ENCODE measurements at places on chromosomes 5 and 9.

DNA sequence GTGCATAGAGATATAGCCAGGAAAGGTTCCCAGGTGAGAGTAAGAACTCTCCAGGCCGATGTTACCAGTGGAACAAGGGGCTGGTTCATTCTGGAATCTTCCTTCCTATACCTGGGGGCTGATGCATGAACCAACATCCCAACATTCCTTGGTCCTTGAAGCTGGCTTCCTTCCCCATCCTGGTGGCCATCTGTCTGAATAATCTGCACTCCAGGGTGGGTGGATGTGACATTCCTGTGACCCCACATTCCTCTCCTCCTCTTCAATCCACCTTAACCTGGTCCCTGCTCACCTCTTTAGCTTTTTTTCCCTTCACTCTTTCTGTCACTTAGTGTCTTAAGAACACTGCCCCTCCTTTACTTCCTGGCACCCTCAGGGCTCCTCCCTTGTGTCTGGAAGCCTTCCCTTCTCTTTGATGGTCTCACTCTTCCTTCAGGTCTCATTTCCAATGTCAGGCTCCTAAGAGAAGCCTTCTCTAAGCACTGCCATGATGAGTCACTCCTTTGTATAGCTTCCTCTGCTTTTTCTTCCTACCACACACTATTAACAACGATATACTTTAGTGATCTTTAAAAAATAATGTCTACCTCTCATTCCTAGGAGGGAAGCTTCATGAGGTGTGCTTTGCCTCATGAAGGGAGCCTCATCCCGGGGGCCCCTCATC is 80.3 kb downstream of the BOD1 start:
- DNase-seq = no peak

DNA sequence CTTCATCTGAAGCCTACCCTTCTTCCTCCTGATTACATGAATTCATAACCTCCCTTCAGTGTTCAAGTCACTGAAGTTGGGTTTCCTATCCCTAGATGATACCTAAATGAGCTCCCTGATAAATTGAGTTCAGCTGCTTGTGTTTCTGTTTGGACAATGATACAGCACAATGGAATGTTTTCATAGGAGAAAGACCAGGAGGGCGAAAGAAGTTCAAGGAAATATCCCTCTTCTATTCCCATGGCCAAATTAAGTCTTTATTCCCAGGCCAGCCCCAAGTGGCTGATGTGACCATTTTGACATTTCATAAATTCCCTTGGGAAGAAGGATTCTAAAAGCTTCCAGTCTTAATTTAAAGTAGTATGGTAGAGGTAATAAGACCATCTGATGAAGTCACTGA is 555.8 kb upstream of the CLINT1 start:
- DNase-seq = no peak

GRCh38 chr5:2738156-2738699 is 13.2 kb downstream of the IRX2 start:
- no peak for DNase-seq

DNA sequence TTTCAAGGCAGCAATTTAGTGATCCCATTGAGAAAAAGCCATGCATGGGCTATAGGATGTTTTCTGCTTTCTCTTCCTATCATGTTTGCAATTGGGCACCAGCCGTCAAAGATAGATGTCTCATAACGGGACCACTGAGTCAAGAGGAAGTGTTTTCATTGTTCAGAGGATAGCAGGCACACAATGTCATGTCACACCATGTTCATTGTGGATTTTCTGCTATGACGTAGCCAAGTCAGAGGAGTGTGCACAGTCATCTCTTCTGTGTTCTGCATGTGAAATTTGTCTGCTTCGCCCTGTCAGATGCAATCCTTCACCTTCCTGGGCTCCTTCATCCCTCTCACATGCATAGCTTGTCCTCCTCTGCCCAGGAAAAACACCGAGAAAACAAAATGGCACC is 106.0 kb downstream of the CD180 start:
- DNase-seq = no peak

DNA sequence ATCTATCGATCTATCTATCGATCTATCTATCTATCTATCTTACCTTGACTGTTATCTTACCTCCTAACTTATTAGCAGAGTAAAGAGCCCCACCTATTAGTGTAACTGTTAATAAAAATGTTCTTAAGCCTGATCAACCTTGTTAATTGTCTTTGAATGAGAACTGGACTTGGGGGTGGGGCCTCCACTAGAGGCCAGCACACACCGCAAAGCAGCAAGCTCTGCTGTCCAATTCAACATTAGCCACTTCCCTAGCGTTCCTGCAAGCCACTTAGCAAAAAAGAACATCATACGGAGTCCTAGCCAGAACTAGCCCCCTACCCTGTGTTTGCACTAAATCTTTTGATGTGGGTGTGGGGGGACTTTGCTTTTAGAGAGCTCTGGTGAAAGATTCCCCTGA is 515.8 kb downstream of the KDM4C start:
- no peak for DNase-seq

GRCh38 chr9:4596165-4596922 is 65.8 kb upstream of the PLPP6 start:
- DNase-seq = peak; percentile 69

DNA sequence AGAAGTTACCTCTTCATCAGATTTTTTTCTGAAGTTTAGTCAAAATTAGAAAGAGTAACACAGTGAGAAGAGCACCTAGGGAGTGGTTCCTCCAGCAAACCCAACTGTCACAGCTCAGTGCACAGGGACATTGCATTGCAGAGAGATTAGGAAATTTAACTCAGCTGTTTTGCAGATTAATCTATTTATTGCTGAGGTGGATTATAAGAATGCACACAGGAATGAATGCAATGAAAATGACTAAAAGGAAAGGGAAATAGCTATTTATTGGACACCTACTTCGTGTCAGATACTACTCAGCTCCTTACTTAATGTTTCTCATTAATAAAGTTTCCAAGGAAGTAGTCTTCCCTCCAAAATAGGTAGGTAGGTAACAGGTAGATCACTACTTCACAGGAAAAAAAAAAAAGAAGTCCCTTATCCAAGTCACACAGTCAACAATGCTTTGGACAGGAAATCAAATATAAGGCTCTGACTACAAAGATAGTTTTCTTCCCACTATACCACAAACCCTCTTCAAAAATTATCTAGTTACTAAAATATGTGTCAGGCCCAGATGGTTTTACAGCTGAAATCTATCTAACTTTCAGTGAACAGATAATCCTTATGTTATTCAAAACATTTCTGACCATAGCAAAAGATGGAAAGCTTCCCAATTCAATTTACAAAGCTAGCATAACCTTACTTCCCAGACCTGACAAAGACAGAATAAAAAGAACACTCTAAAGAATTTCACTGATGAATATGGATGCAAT is 442.2 kb upstream of the MPDZ start:
- DNase-seq = no peak

DNA sequence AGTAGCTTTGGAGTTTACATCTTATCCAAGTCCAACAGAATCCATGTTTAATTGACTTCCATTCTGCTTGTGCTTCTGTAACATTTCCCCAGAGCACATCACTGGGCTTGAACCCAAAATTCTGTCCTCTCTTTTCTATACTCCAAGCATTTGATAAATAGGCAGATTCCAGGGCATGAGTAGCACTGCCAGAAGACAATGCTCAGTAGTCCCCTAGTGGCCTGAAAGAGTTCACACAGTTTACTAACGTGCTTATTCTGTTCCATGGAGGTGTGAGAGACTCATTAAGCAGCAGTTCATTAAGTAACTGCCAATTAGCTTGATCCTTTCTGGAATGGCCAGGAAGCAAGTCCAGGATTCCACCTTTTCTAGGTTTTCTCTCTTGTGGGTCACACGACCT is 9.4 kb upstream of the GABRA6 start:
- no peak for DNase-seq

DNA sequence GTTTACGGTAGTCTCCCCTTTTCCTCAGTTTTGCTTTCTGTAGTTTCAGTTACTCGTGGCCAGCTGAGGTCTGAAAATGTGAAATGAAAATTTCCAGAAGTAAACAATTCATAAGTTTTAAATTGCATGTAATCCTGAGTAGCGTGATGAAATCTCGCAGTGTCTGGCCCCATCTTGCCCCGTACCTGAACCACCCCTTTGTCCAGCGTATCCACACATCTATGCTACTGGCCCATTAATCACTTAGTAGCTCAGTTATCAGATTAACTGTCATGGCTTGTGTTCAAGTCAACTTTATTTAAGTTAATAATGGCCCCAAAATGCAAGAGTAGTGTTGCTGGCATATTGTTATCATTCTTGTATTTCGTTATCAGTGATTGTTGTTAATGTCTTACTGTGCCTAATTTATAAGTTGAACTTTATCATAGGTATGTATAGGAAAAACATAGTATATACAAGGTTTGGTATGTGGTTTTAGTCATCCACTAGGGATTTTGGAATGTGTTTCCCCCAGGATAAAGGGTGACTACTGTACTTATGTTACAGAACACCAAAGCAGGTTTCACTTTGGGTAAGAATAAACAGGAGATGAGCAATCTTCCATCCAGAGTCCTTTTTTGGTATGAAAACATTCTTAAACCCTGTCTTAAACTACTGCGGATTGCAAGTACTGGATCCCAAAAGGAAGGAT is 118.4 kb upstream of the KCNN2 start:
- no peak for DNase-seq

- DNase-seq = no peak
Measured at GRCh38 chr5:136086783-136087566, 45.7 kb upstream of the SMAD5 start.

- no peak for DNase-seq
Measured at GRCh38 chr9:14402583-14402982, 88.6 kb upstream of the NFIB start.

DNA sequence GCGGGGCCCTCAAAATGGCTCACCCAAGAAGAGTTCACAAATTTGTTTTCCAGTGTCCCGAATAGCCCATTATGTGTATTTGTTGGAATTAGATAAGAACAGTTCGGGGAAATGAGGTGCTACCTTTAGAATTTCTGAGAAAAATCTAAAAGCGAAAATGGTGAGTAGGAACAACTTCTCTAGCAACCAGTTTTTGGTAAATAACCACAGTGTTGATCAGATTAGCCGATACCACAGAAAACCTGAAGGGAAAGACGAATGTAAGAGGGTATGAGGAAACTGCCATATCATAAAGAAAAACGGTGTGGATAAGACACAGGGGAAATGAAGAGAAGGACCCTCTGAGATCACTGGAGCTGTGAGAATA is 31.0 kb downstream of the ADAM19 start:
- no peak for DNase-seq

GRCh38 chr9:109299891-109300290 is 21.0 kb downstream of the EPB41L4B start:
- no peak for DNase-seq

DNA sequence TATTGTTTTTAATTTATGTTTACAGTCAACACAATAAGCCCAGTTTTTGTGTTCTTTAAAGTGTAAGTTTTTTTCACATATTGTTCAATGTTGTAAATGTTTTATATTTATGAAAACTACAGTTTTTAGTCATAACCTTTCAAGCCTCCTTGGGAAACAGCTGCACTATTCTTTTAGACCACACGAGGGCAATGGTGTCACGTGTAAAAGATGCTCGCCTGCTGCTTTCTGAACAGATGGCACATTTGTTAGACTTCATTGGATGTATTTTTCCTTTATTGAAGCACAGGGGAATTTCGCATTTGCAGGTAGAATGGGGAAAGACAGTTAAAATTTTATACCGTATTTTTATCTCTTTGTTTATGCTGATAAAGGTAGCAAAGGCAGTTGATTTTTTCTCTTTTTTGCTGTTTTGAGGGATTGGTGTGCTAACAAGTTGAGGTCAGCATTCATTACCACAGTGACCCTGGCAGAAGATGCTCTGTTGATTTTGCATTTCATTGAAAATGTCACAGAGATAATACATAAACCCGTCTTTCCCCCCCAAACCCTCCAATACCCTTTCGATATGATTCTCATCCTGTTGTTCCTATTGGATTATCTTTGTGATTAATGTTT is 59.0 kb downstream of the MAT2B start:
- peak; percentile 63 for DNase-seq

- DNase-seq = no peak
Measured at GRCh38 chr9:125841444-125841843, 94.3 kb downstream of the PBX3 start.

GRCh38 chr9:114046237-114046755 is 31.8 kb downstream of the AMBP start:
- no peak for DNase-seq

- DNase-seq = no peak
Measured at GRCh38 chr9:30116673-30117217, 2267.7 kb upstream of the ACO1 start.

- DNase-seq = no peak
Measured at GRCh38 chr5:116090302-116090701, 5.5 kb downstream of the COMMD10 start.

DNA sequence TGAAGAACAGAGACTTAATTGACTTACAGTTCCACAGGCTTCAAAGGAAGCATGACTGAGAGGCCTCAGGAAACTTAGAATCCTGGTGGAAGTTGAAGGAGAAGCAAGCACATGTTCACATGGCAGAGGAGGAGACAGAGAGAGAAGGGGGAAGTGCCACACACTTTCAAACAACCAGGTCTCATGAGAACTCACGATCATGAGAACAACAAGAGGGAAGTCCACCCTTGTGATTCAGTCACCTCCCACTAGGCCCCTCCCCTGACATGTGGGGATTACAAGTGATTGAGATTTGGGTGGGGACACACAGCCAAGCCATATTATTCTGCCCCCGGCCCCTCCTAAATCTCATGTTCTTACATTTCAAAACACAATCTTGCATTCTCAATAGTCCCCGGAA is 19.5 kb downstream of the NR3C1 start:
- no peak for DNase-seq

GRCh38 chr5:38330207-38330606 is 71.8 kb downstream of the EGFLAM start:
- no peak for DNase-seq

DNA sequence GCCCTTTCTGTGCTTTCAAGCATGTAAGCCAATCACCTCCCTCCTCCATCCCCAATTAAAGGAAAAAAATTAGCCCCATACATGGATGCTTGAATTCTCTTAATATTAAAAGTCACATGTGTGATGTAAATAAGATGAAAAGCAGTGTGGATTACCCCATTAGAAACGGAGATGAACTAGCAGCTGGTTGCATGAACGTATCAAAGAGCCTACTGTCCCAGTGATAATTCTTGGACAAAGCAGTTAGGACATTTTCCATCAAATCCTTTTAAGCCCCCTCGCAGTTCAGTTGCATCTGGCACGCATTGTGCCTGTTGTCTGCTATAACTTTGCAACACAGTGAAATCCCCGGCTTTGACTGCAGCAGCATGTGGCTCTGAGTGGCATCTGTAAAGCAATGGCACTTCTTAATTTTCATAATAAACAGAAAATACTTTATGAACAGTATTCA is 285.6 kb downstream of the FBXL7 start:
- DNase-seq = no peak

- no peak for DNase-seq
Measured at GRCh38 chr5:112548246-112548881, 129.3 kb upstream of the EPB41L4A start.

- DNase-seq = no peak
Measured at GRCh38 chr5:135814316-135814715, 20.1 kb upstream of the SLC25A48 start.

GRCh38 chr9:972501-973294 is 3.8 kb upstream of the DMRT3 start:
- DNase-seq = no peak

GRCh38 chr5:36948041-36948440 is 71.5 kb downstream of the NIPBL start:
- DNase-seq = no peak
